ENCODE measurements at places on chromosomes 12 and 14.

DNA sequence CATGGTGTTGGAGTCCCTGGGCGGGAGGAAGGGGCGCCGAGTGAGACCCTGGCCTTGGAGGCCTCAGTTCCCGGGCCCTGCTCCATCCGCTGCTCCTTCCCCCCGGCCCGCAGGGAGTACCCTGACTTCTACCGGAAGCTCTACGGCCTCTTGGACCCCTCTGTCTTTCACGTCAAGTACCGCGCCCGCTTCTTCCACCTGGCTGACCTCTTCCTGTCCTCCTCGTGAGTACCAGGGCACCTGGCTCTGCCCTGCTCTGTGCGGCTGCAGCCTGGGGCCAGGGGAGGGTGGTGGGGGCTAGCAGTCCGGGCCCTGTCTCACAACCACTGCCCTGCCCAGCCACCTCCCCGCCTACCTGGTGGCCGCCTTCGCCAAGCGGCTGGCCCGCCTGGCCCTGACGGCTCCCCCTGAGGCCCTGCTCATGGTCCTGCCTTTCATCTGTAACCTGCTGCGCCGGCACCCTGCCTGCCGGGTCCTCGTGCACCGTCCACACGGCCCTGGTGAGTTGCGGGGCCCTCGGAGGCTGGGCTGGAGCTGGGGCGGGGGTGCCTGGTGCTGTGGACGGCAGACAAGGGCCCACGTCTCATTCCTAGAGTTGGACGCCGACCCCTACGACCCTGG lies 7.0 kb downstream of the NOC4L start:
- no peak for DNase-seq

GRCh38 chr12:114759635-114760034 lies 75.7 kb upstream of the TBX3 start:
- DNase-seq, result no peak

GRCh38 chr14:47346849-47347248 lies 328.6 kb downstream of the MDGA2 start:
- no peak for DNase-seq

DNA sequence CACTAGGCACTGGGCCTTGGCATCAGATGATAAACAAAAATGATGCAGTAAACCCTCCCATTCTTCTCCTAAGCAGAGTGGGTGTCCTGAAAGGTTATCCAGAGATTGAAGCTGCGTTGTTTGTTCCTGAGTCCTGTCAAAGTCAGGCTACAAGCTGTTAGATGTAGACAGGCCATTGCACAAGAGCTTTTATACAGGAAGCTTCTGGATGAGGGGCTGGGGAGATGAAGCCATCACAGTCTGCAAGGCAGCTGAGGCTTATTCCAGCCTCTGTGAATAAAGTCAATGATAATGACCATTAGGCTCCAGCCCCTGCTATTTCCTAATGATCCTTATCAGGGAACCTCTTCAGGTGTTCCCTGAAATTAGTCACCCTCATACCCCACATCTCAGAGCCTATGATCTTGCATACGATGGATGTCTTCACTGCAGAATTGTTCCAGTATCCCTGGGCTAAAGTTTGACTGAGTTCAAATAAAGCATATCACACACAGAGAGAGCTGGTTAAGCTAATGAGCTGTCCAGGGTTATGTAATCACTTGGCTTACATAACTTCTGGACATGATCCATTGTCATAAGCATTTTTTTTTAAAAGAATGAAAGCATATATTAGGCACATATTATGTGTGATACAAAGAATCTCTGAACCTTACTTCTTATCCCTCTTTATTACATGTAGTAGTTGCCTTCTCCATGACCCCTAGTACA lies 337.1 kb upstream of the OR4E1 start:
- no peak for DNase-seq

GRCh38 chr12:130698106-130698505 lies 18.0 kb downstream of the RIMBP2 start:
- DNase-seq, result no peak

GRCh38 chr12:49867570-49868341 lies 24.9 kb upstream of the BCDIN3D start:
- DNase-seq, result no peak

Measured in stimulated activated CD4-positive, alpha-beta T cell treated with anti-CD3 and anti-CD28 coated beads, Interleukin-4, amount 100 ng/mL, for 24 hours (primary cell).